ENCODE measurements at places on chromosomes 5 and 9. TPM values are rescaled to one million over a fixed set of nuclear protein-coding genes. Genes with fewer than 3 reads are reported as not detected.

The BAAT gene
- polyA plus RNA-seq, result 0.48 TPM

The CAAP1 gene
- polyA plus RNA-seq, result 22.3 TPM

The IFNA2 gene
- not detected for polyA plus RNA-seq

The EIF4E1B gene
- 4.0 TPM for polyA plus RNA-seq

The CATSPER3 gene
- 0.75 TPM for polyA plus RNA-seq

The SLIT3 gene
- 22.5 TPM for polyA plus RNA-seq

The TMC1 gene
- polyA plus RNA-seq, result 2.0 TPM

The INSYN2B gene
- polyA plus RNA-seq, result 5.3 TPM

The KLHL9 gene
- 37.8 TPM for polyA plus RNA-seq

The GABRA6 gene
- 0.48 TPM for polyA plus RNA-seq

The LCN9 gene
- not detected for polyA plus RNA-seq

The DMRT2 gene
- polyA plus RNA-seq, result 3.2 TPM

The BARHL1 gene
- polyA plus RNA-seq, result 3.3 TPM

The IL4 gene
- 0.43 TPM for polyA plus RNA-seq

The PFN3 gene
- polyA plus RNA-seq, result 1.00 TPM

The PCA3 gene
- 2.2 TPM for polyA plus RNA-seq

The ACOT12 gene
- 0.86 TPM for polyA plus RNA-seq

The PTGES gene
- polyA plus RNA-seq, result 7.8 TPM

The TNFSF15 gene
- 0.49 TPM for polyA plus RNA-seq

The C5orf46 gene
- not detected for polyA plus RNA-seq

The MORN5 gene
- 7.5 TPM for polyA plus RNA-seq

The SIMC1 gene
- polyA plus RNA-seq, result 25.2 TPM

Measured in spinal cord (tissue), 10 donors.